Stimulated activated CD8-positive, alpha-beta memory T cell treated with anti-CD3 and anti-CD28 coated beads, Interleukin-4, amount 100 ng/mL, for 4 hours (primary cell): ENCODE measurements at places on chromosomes 4 and X.

DNA sequence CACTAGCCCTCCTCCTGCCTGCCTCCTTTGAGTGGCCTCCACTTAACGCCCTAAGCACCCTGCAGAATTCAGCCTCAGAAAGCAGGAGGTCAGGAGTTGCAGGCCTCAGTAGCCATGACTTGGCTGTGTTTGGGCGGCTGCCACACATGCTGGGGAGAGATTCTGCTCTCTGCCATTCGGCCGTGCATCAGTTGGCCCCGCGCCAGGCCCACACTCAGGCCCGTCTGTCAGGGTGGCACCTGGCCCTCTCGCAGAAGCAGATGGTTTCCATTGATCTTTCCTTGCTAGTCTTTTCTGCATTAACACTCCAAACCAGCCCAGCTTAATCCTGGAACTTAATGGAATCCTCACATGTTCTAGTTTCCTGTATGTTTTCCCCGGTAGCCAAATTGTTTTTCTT, 30.7 kb upstream of the ATP6AP2 start:
- DNase-seq = no peak

- DNase-seq = no peak
Observed at GRCh38 chrX:30521440-30522182, 56.0 kb downstream of the TASL start.

- no peak for DNase-seq
Observed at GRCh38 chr4:176443117-176443516, 123.4 kb downstream of the SPCS3 start.

DNA sequence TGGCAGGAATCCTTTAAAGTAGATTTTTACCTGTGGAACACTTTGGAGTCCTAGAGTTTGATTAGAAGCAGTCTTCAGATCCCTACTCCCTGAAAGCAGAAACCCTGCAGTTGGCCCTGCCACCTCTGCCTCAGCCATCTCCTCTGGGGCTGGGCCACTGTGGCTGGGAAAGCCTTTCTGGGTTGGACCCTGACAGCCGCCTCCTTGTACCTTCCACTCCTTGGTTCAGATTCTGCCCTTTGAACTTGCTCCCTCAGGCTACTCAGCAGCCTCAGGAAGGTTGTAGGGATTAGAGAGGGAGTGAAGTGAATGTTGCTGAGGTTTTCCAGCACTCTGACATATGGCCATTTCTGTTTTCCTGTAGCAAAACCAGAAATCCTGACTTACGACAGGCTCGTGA, 65.5 kb downstream of the KIT start:
- no peak for DNase-seq

GRCh38 chrX:6374556-6374955, 145.9 kb upstream of the NLGN4X start:
- DNase-seq = no peak

GRCh38 chr4:85499573-85499972, 24.6 kb downstream of the ARHGAP24 start:
- no peak for DNase-seq

DNA sequence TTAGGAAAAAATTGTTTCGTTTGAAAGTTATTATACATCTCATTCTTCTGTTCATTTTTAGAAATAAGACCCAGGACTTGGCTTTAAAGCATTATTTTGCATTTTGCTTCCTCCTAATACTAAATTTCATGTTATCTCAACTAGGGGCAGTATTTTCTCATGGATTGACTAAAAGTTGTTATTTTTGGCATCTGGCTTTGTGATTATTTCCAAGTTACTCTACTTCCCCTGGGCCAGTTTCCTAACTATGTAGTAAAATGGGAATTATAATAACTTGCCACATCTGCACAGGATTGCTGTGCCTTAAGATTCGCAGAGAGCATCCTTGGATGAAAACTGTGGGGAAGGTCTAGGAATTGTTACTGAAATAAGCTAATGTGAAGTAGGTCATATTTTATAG, 3.0 kb downstream of the RBPJ start:
- DNase-seq = no peak

GRCh38 chr4:75916091-75916661, 13.9 kb upstream of the PPEF2 start:
- DNase-seq = no peak

- DNase-seq = no peak
Observed at GRCh38 chr4:2756691-2757350, 685 bp upstream of the TNIP2 start.

DNA sequence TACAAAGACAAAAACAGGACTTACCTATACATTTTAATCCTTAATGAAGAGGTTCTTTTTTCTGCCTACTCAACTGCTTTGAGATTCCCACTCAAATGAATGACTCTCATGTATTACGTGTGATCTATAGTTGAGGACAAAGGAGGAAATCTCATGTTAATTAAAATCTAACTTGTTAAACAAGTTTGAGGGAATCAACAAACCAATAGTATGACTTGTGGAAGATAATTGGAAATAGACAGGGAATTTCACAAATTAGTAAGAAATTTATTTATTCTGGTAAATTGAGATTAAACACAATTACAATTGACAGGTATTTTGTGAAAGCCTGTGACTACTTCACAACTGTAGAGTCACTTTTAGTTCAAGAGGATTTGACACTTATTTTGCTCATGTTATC, at the start of gene TMPRSS11D:
TMPRSS11D (minus strand) TSS at position 101 of the 400 bp plus-strand sequence; CDS start at position 32, 69 bp downstream.
- no peak for DNase-seq

DNA sequence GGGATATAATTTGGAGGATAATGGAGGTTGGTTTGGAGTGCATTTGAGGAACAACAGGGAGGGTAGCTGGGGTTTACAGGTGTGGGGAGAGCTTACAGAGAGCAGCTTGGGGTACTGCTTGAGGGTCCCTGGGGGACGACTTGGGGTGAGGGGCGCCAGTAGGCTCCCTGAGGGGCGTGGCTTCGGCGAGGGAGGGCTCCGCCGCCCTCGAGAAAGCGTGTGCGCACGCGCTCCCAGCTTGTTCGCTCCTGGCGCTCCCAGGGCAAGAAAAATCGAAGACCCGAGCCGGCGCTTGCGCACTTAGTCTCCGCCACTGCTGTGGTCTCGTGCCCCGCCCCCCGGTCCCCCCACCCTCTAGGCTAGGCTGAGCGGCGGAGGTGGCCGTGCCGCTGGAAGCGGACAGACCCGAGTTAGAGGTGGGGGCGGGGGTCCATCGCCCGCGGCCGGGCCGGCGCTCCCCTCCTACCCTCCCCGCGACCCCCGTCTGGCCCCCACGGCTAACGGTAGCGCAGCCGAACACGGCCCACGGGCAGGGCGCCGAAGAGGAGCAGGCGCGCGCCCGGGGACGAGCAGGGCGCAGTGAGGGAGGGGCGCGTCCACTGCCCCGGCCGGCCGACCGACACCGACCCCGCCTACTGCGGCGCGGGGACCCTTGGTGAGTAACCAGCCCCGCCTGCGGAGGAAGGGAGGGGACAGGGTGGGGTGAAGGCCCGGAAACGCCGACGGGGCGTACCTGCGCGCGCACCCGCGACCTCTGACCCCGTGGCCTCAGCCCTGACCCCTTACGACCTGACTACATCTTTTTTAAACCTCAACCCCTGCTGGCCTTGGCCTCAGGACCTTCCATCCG, 5.4 kb upstream of the CCDC120 start:
- DNase-seq = peak; percentile 38

DNA sequence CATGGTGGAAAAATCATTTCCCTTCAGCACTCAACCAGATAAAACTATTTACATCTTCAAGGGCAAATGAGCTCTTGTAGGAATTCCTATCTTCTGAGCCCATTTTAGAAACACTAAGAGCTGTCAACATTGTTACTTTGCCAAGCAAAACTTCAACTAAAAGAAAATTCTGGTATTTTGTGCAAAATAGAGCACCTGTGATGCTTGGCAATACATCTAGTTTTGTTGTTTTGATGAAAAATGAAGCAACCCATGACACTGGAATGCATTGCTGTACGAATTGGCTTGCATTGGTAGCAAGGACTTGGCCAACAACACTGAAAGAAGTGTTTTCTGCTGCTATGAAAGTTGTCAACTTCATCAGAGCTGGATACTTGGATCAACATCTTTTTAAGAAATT, 194.4 kb downstream of the COX18 start:
- no peak for DNase-seq

GRCh38 chr4:81631958-81632441, 160.3 kb upstream of the RASGEF1B start:
- no peak for DNase-seq

DNA sequence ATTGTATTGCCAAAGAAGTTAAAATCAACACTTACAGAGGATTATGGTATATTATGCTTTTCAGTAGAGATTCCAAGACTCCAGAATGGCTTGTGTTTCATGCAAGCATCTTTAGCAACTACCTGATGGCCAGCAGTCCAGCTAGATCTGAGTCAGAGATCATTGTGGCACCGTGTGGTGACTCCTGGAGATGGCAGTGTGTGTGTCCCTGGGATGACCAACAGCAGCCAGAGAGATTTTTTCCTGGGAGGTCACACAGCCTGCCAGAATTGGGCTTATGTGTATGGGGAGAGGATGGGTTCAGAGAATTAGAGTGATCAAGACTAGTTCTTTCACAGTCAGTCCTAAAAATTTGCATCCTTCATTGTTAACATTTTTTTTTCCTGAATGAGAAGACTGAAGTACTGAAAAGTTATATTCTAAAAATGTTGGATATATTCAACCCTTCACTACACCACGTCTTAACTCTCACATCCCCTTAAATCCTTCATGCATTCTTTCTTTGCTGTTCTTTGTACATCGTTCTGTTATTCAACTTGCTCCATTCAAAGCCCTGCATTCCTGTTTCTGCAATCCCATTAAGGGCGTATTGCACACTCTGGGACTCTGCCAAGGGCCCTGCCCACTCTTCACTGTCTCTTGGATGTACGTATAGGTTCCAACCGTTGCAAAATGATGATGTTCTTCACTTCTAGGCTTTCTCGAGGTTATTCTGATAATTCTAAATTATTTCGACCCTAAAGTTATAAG, 12.4 kb downstream of the TENM3 start:
- DNase-seq = no peak
